ENCODE measurements at places on chromosomes 12 and 14.

DNA sequence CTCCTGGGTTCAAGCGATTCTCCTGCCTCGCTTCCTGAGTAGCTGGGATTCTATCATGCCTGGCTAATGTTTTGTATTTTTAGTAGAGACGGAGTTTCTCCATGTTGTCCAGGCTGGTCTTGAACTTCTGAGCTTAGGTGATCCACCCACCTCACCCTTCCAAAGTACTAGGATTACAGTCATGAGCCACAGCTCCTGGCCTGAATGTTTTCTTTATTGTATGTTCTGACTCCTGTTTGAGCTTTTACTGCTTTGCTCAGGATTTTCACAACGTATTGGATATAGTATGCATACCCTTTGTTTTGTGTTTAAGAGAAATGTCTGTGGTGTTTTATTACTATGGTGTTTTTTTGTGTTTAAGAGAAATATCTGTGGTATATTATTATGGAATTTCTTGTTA is 37.2 kb downstream of the ATF7IP start:
- no peak for DNase-seq

DNA sequence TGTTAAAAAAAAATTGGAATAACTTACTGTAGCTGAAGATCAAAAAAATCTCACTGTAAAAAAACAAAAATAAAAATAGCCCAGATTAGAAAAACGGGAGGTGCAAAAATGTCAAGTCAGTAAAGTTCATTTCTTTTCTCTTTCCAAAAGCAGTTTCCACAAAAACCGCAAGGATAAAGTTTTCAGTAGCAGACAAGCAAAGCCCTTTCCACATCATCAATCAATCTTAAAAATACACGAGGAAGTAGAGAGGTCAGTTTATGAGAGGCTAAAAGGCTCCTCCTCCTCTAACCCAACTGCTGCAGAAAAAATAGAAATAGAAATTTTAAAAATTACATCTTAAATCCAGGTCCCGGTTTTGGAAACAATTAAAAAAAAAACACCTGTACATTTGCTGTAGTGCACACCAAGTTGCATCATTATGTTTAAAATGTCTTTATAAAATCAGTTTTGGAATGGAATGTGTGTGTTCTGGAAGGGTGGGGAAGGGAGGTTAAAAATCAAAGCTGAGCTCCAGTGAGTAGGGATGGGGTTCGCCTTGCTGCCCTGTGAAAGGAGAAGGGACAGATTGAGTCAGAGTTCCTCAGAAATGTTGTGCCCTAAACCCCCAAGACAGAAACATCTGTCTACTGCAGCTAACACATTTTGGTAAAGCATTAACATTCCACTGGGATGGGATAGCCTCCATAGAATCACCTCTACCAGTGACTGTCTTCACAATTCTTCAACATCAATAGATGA is 5.8 kb downstream of the HNRNPC start:
- DNase-seq, result no peak

- no peak for DNase-seq
These were observed 75.1 kb downstream of the GLT1D1 start for GRCh38 chr12:128928361-128928760.

- DNase-seq, result no peak
These were observed 20.5 kb downstream of the FOXN4 start for GRCh38 chr12:109288571-109288970.

DNA sequence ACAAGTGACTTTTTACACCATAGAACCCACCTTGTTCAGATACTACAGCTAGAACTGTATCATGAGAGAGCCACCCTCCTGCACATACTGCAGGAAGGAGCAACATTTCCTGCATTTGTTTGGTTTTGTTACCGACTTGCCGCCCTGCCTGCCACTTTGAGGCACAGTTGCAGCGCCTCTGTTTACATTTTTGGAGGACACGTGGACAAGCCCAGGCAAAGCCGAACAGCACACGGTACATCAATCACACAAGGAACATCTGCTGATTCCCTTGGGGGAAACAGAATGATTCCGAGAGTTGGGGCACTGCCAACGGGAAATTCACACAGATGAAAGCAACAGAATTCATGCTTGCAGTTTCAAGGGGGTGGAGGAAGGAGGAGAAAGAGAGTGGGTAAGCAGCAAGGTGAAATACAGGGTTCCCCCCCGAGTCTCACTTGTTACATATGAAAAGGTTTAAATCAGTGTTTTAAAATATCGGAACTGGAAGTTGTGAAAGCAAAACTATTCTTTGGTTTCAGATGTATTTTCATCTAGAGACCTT is 110.7 kb downstream of the BTG1 start:
- DNase-seq, result peak; percentile 42

DNA sequence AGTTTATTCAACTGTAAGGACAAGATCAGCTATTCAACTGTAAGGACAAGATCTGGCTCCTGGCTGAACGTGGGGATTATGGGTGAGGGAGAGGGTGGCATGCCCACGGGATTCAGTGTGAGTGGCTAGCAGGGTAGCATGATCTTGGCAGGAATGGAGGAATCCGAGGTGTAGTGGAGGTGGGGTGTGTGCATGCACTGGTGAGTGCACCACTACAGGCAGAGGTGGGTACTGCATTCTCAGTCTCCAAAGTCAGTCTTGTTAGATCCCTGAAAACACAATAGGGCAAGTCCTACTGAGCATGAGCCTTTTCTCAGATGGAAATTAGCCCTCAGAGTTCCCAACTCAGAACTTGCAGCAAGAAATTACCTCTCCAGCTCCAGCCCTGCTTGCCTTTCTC is 32.2 kb upstream of the DCD start:
- no peak for DNase-seq

- DNase-seq, result no peak
These were observed 31.7 kb downstream of the RASAL1 start for GRCh38 chr12:113103756-113104450.

GRCh38 chr14:32900547-32900946 is 38.1 kb upstream of the NPAS3 start:
- DNase-seq, result no peak

DNA sequence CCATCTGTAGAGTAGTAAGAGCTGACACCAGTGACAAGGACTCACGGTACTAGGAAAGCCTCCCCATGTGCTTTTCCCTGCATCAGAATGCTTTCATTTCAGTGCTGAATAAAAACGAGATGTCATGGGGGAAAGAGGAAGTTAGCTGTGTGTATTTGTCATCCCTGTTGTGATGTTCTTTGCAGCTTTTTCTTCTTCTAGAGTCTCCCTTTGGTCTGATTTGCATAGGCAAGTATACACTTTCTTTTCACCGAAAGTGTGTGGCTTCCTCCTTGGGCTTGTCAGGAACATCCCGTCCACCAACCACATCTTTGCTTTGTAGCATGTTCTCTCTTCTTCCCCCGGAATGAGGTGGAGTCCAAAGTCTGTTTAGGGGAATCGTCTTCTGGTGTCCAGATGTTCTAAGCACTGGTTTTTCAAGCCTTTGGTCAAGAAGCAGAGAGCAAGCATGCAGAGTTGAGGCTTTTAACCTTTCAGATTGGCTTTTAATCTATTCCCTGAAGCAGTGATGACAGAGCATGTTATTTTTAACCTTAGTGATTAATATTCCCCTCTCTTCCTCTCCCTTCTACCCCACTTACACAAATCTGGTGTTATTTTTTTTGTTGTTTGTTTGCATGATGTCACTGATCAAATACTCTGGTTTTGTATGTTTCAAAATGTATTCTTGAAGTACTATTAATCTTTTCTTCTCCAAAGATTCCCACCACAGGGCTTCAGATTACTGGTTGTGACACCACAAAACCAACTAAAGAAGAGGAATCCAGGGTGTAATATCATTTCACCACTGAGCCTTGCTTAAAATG is 163.4 kb downstream of the SAMD4A start:
- no peak for DNase-seq

DNA sequence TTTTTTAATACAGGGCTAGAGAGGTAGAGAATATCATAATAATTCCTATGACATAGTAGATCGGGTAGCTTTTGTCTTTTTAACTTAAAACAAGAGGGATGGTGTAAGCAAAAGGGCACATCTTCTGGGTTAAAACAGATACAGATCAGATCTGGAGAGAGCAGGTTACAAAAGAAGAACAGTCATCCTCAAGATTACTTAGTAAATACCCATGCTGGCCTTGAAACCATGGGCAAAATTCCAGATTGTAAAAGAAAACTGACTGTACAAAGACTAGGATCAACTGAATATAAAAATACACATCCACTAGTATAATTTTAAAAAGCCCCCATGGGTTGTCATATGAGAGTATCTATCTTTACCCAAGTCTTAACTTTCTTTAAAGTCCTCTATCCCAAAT is 76.7 kb downstream of the MED13L start:
- DNase-seq, result no peak

- no peak for DNase-seq
These were observed 33.4 kb downstream of the VCPKMT start for GRCh38 chr14:50082784-50083466.

- DNase-seq, result no peak
These were observed 183.4 kb upstream of the PPFIA2 start for GRCh38 chr12:81942594-81942993.

DNA sequence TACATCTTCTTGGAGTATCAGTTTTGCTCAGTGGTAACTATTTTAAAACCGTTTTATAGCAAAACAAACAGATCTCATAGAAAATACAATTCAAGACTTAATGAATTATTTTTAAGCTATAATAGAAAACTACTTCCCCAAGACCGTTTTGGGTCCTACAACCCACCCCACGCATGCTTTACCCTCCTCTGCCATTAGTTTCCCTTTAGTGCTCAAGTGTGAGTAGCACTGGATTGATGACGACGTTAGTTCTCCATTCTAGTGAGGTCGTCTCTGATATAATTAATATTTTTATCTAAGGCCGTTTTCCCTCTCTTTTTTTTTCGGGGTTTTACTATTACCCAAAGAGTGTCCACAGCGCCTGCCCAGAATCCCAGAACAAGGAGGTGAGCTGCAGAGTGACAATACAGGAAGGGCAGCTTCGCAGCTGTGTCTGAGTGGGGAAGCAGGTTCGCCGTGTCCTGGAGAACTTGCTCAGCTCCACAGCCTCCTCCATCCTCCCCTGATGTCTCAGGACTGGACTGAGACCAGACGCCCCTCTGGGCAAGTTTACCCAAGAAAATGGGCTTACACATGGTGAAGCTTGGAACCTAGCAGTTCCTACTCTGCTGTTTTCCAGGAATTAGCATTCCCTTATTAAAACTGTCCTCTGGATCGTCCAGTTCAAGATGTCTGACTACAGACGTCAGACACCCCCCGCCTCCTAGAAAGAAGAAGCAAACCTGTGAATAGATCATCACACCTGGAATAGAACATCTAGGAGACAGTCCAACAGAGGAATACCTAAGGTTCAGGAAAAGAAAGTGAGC is 31.9 kb upstream of the MON2 start:
- peak; percentile 7 for DNase-seq

GRCh38 chr12:103697971-103698751 is 111.1 kb downstream of the STAB2 start:
- no peak for DNase-seq

All from NCI-H510A (cell line).